ENCODE measurements at places on chromosomes 7 and 10.
A peak's percentile ranks its signal among the peaks of the same experiment; 100 is the strongest.

DNA sequence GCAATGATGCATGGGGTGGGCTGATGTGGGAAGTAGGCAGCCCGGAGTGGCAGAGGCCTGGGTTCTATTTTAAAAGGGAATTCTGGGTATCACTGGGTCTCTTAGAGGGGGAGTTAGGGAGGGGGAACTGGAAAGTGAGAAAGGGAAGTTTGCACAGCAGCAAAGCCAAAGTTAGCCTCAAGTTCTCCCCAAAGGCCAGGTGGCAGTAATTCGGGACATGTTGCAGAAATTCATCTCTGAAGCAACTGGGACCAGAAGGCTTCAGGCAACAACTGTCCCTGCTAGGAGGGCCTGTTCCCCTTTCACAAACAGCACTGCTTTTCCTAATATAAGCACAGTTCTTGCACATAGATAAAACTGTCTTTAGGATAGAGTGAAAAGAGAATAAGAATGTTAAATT is 67.4 kb downstream of the NOD1 start:
- DNase-seq, result no peak
- no peaks in the 10 kb centered on the region for H3K4me1 ChIP-seq

DNA sequence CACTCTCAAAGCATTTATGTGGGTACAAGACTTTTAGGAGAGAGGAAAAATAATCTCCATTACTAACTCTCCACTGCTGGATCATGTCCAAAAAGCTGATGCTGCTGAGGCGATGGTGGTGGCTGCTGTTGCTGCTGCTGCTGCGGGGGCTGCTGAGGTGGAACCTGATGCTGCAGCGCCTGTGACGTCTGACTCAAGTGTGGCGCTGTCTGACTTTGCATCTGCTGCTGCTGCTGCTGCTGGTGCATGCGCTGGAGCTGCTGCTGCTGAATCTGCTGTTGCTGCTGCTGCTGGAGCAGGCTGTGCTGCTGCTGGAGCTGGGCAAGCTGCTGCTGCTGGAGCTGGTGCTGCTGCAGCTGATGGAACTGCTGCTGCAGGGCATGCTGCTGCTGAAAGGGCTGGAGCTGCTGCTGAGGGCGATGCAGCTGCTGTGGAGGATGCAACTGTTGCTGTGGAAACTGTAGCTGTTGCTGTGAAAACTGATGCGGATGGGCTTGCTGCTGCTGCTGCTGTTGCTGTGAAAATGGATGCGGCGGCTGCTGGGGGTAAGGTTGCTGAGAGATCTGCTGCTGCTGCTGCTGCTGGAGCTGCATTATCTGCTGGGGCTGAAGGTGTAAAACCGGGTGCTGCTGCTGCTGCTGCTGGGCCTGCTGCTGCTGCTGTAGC is 34.5 kb downstream of the PAXIP1 start:
- H3K27me3 ChIP-seq, result no peaks in the 10 kb centered on the region
- H3K4me1 ChIP-seq, result peaks cover 6% of the 10 kb centered on the region
- peaks cover 32% of the 10 kb centered on the region for H3K36me3 ChIP-seq
- no peak overlapping the region for H3K4me3 ChIP-seq
- no peak overlapping the region for H3K27ac ChIP-seq

DNA sequence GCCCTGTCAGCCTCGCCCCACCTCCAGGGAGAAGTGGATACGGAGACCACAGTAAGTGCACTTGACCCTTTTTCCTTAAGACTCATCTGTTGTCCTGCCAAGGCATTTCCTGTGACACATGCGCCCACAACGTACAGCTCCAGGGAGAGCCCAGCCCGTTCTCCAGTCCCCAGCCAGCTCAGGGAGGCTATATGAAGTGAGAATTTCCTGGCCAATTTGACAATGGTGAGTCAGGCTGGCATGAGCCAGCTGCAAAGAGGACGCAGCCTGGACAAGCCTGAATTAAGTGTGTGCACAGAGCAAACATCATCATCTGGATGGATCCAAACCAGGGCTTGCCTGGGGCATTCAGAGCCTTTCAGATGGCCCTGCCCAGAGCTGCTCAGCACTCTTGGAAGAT is 244.8 kb downstream of the KCNMA1 start:
- peaks cover 4% of the 10 kb centered on the region for H3K27me3 ChIP-seq
- H3K4me1 ChIP-seq, result no peaks in the 10 kb centered on the region
- H3K36me3 ChIP-seq, result no peaks in the 10 kb centered on the region

DNA sequence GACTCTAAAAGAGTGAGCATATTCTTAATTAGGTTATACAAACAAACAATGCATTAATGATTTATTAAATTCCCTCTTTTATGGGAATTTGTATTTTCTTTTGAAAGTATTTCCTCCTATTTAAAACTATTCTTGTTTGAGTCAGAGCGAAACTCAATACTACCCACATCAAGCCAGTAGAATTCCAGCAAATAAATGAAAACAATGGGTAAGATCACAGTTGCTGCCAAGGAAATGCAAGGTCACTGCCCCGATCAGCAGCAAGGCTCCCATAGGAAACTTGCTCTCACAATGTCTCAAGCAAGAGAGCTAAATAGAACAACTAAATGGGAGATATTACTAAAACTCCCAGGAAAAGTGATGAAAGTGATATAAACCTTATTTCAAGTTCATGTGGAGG is 206.3 kb downstream of the THSD7A start:
- H3K27ac ChIP-seq, result no peak overlapping the region
- no peak overlapping the region for H3K4me3 ChIP-seq
- H3K4me1 ChIP-seq, result no peaks in the 10 kb centered on the region
- no peaks in the 10 kb centered on the region for H3K36me3 ChIP-seq

DNA sequence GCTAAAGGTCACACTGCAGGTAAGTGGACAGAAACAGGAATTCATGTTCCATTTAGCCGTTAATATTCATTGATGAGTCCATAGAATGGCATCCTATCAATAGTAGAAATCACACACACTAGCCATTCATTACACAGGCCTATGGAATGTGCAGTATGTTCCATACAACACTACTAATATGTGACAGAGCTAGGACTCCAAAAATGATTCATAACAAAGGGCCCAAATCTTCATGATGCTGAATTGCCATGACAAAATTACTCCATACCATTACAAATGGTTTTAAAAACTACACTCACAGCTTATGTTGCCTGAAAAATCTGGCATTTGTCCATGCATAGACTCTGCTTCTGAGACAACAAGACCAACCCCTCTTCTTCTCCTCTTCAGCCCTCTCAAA is 549.1 kb downstream of the XPNPEP1 start:
- H3K27ac ChIP-seq, result no peak overlapping the region
- H3K27me3 ChIP-seq, result no peaks in the 10 kb centered on the region
- no peak for DNase-seq

DNA sequence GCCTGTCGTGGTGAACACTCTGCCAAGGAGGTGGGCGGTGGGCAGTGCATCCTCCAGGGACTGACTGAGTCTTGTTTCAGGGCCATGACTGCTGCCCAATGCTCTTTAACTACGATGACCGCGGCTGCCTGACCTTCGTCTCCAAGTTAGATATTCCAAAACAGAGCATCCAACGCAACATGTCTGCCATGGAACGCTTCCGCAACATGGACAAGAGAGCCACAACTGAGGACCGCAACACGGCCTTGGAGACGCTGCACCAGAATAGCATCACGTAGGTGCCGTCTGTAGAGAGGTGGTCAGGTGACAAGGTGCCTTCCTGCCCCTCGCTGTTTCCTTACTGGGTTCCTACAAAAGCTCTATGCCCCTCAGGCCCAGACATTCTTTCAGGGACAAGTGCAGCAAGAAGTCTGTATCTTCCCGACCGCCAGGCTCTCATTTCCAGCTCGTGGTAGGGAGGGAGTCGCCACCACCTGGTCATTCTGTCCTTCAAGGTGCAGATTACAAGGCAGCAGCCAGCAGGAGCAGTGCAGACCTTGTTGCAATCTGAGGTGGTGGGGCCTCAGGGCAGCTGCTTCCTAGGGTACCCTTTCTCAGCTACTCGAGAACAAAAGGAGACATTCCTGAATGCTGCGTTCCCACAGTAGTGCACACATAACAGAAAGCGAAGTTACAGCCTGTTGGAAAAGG is 14.9 kb upstream of the ARPC1B start:
- peaks cover 42% of the 10 kb centered on the region for H3K36me3 ChIP-seq
- no peak for DNase-seq
- H3K4me3 ChIP-seq, result no peak overlapping the region
- H3K27ac ChIP-seq, result no peak overlapping the region
- no peaks in the 10 kb centered on the region for H3K27me3 ChIP-seq
- no peaks in the 10 kb centered on the region for H3K4me1 ChIP-seq

DNA sequence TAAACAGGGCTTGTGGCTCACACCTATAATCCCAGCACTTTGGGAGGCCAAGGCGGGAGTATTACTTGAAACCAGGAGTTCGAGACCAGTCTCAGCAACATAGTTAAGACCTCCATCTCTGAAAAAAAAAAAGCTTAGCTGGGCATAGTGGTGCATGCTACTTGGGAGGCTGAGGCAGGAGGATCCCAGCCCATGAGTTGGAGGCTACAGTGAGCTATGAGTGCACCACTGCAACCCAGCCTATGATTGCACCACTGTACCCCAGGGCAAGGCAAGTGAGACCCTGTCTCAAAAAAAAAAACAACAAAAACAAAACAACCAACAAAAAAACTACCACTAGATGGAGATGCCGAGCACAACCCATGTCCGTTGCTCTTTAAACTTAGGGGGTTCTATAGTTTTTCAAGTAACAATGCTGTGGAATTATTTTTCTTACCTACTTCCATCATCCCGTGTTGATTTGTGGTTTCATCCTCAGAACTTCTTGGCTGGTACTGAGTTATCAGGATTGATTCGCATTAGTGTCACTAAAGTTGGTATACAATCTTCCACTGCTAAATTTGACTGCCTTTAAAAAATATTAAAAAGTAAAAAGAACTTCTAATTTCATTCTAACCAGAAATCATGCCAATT is 12.2 kb upstream of the REPIN1 start:
- H3K27ac ChIP-seq, result no peak overlapping the region
- no peak for DNase-seq
- no peak overlapping the region for H3K4me3 ChIP-seq
- H3K4me1 ChIP-seq, result peaks cover 44% of the 10 kb centered on the region
- peaks cover 3% of the 10 kb centered on the region for H3K36me3 ChIP-seq
- H3K27me3 ChIP-seq, result peaks cover 8% of the 10 kb centered on the region

DNA sequence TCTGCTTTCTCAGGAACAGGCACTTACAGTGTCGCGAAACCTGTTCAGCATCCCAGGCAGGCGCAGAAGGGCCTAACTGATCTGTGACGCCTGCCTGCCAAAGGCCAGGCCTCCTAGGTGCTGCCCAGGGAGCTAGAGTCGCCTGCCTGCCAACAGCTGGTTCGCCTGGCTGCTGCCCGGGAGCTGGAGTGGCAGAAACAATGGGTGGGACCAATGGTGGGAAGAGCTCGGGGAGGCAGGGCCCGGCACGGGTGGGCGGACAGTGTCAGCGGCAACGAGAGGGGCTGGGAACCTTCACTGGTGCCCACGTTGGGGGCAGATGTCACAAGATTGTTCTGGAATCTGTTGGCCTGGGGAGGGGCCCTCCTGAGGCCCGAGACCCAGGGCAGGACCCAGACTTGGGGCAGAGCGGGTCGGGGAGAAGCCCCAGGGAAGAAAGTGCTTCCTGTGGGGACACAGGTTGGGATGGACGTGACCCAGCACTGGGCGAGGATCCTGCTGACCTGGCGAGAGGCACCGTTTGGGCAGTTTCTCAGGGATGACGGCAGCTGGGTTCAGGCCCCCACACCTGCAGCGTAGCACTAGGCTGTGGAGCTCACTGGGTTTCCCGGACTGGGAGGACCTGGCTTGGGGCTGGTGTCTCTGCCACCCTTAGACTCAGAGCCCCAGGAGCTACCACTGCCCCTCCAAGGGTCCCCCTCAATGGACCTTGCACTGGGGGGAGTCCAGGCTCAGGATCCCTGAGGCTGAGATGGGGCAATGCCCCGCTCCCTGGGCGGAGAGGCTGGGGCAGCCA is 181.8 kb downstream of the ELFN1 start:
- H3K27me3 ChIP-seq, result no peaks in the 10 kb centered on the region
- H3K4me3 ChIP-seq, result no peak overlapping the region
- H3K4me1 ChIP-seq, result peaks cover 17% of the 10 kb centered on the region
- H3K27ac ChIP-seq, result no peak overlapping the region
- no peak for DNase-seq

DNA sequence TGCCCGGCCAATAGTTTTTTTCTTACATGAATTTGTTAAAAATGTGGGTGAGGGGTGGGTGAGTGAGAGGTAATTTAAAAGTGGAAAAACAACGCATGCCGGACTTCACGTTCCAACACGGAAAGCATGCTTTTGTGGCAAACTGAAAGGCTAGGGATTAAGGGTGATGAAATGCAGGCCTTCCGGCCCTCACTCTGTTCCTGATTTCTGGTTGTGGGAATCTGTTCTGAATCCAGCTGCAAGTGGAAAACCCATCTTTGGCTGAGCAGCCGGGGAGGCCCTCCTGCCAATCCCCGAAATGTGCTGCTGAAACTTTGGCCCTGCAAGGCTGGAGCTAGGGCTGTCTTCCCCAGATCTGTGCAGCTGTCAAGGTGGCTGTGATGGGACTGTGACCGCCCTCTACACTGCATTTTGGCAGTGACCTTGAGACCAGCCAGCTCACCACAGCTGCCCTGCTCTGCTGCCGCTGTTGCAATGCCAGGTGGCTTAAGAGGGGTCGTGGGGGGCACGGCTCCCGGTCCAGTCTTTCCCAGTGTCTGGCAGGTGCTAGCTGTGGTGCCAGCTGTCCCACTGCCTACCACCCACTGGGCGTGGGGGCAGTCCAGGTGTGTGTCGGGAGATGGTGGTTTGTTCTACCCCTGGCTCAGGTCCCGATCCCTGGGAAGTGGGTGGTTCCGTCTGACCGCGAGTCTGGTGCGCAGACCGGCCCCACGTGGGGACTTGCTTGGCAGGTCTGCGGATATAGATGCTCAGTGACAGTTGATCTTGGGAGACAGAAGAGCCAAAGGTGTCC is 39.0 kb downstream of the TET1 start:
- H3K27ac ChIP-seq, result no peak overlapping the region
- H3K36me3 ChIP-seq, result no peaks in the 10 kb centered on the region
- no peaks in the 10 kb centered on the region for H3K27me3 ChIP-seq
- no peak for DNase-seq
- peak overlapping the region; percentile 20 for H3K4me3 ChIP-seq

DNA sequence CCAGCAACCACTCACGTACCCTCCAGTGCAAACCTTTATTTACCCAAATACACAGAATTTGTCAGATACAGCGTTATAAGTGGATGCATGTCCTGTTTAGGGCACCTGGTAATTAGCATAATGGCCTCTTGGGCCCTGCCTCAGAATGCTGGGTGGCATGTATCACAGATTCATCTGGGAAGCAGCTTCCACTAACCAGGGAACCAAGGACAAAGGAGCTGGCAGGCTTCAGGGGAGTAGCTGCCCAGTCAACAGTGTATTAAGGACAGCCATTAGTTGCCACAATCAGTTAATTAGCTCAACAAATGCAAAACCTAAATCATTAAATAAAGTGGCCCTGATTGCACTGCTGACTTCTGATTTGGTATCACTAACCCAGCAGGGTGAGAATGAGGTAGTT is 105.7 kb downstream of the RAPGEF5 start:
- no peak overlapping the region for H3K4me3 ChIP-seq
- no peak overlapping the region for H3K27ac ChIP-seq
- H3K4me1 ChIP-seq, result peaks cover 7% of the 10 kb centered on the region
- H3K27me3 ChIP-seq, result peaks cover 16% of the 10 kb centered on the region
- no peaks in the 10 kb centered on the region for H3K36me3 ChIP-seq
- no peak for DNase-seq
